ENCODE measurements at places on chromosomes 7 and 10. TPM values are rescaled to one million over a fixed set of nuclear protein-coding genes. Genes with fewer than 3 reads are reported as not detected.

BLNK gene
- not detected for total RNA-seq

ATOH7 gene
- not detected for total RNA-seq

MARVELD1 gene
- 5.4 TPM for total RNA-seq

PSPH gene
- 12.0 TPM for total RNA-seq

PRLHR gene
- total RNA-seq = not detected

DGKI gene
- total RNA-seq = 0.34 TPM

CREB5 gene
- not detected for total RNA-seq

SLC13A1 gene
- 0.05 TPM for total RNA-seq

CDHR3 gene
- total RNA-seq = 3.6 TPM

C10orf95 gene
- total RNA-seq = 0.18 TPM

FGFBP3 gene
- total RNA-seq = 1.3 TPM

HOXA6 gene
- not detected for total RNA-seq

SP8 gene
- not detected for total RNA-seq

PTN gene
- not detected for total RNA-seq

IQUB gene
- not detected for total RNA-seq

CCL26 gene
- not detected for total RNA-seq

PRKCQ gene
- total RNA-seq = 57.3 TPM

NME8 gene
- not detected for total RNA-seq

IGFBP1 gene
- total RNA-seq = not detected

H2BK1 gene
- 1.1 TPM for total RNA-seq

CYP2W1 gene
- not detected for total RNA-seq

WNT2 gene
- not detected for total RNA-seq

OGA gene
- 129 TPM for total RNA-seq

METTL27 gene
- 2.7 TPM for total RNA-seq

GDF10 gene
- not detected for total RNA-seq

SLC26A5 gene
- not detected for total RNA-seq

MMD2 gene
- not detected for total RNA-seq

OPALIN gene
- total RNA-seq = not detected

PRR15 gene
- total RNA-seq = not detected

CFTR gene
- total RNA-seq = 0.02 TPM

IFIT2 gene
- total RNA-seq = 5.9 TPM

SND1 gene
- total RNA-seq = 271 TPM

PRKG1 gene
- not detected for total RNA-seq

DKK1 gene
- total RNA-seq = not detected

SLC18A3 gene
- not detected for total RNA-seq

CCDC172 gene
- total RNA-seq = not detected

DPYSL4 gene
- total RNA-seq = 11.8 TPM

SLC26A4 gene
- 3.5 TPM for total RNA-seq

PDLIM1 gene
- total RNA-seq = 42.4 TPM

SLC39A12 gene
- total RNA-seq = not detected

TRIM50 gene
- total RNA-seq = not detected

GCC1 gene
- total RNA-seq = 18.1 TPM

NPSR1 gene
- not detected for total RNA-seq
